ENCODE measurements at places on chromosomes 12 and 14.
A peak's percentile ranks its signal among the peaks of the same experiment; 100 is the strongest.

GRCh38 chr12:68591734-68592418 is 18.8 kb upstream of the RAP1B start:
- no peak for DNase-seq

- DNase-seq = no peak
Measured at GRCh38 chr14:106021832-106022231, 495.4 kb downstream of the TMEM121 start.

GRCh38 chr12:11446372-11446771 is 51.0 kb upstream of the PRB2 start:
- DNase-seq = peak; percentile 2

DNA sequence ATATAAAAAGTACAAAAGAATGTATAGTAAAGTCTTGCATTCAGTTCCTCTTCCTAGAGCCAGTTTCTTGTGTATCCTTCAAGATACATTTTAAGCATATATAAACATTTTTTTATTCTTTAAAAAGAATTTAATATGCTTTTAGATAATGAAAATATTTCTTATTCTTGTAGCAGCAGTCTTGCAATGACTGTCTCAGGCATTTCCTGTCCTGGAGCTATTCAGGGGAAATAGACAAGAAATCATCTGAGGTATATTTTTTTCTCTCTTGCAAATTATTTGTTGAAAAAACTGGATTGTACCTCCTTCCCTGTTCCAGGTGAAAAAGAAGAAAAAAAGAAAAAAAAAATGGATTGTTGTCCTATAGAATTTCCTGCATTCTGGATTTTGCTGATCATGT is 17.0 kb upstream of the ERBB3 start:
- no peak for DNase-seq

GRCh38 chr14:59771577-59771976 is 99.0 kb downstream of the RTN1 start:
- DNase-seq = peak; percentile 70

DNA sequence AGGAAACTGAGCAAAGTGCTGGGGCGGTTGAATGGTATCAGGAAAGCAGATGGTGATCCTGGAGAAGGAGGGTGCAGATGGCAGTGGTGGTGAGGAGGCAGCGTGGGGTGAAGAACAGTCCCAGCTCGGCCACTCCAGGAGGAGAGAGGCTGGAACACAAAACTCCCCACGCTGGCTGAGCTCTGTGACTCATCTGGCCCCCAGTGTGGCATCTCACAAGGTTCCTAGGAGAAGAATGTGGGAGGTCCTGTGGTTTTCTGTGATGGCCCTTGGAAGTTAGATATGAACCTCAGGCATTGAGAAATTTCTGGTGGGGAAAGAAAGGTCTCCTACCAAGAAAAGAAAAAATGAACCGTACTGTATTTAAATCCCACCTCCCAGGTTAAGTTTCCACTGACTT is 8.0 kb upstream of the NRXN3 start:
- DNase-seq = peak; percentile 24

- DNase-seq = no peak
Measured at GRCh38 chr14:75101491-75101890, 25.4 kb downstream of the NEK9 start.

GRCh38 chr14:66197276-66197675 is 288.9 kb upstream of the CCDC196 start:
- no peak for DNase-seq

- DNase-seq = no peak
Measured at GRCh38 chr14:63288853-63289252, 29.9 kb downstream of the GPHB5 start.

- DNase-seq = no peak
Measured at GRCh38 chr12:53676656-53677015, 753 bp upstream of the ATP5MC2 start.

- DNase-seq = no peak
Measured at GRCh38 chr14:105427936-105428485, 8.4 kb downstream of the MTA1 start.

DNA sequence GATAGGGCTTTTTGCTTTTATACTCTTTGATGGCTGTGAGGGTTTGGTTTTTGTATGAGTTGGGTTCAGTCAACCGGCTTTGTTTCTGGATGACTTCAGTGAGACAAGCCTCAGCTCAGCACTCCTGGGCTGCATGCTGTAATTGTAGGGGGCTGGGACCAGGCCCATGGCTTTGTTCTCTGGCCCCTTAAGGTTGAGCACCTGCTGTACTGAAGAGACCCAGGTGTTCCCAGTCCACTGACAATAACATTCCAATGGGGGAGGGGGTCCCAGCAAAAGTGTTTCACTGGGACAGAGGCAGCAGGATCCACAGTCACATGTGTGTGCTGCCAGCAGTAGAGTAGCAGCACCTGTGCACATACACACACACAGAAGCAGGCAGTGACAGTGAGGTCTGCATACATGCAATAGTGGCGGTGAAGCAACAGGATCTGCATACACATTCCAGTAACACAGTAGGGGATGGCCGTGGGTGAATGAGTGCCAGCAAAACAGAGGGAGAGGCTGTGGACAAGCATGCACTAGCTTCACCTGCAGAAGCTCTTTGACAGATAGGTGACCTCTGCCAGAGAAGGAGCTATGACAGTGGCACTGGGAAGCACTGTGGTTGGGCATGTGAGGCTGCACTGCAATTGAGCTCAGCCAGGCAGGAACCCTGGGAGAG is 240.4 kb downstream of the ASCL1 start:
- DNase-seq = no peak

DNA sequence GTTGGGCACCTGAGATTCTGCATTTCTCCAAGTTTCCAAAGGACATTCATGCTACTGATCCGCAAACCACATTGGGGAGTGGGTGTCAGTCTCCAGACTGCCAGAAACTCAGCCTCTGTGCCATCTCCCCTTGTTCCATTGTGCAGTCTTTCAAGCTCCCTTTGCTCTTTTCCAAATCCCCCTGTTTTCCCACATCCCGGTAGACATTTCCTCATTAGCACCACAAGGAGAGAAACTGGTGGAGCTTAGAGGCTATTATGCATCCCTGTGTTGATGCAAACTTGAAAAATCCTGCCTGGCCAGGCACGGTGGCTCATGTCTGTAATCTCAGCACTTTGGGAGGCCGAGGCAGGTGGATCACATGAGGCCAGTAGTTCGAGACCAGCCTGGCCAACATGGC is 10.7 kb downstream of the CCDC63 start:
- no peak for DNase-seq

- DNase-seq = no peak
Measured at GRCh38 chr14:58643366-58643765, 5.6 kb downstream of the DACT1 start.

DNA sequence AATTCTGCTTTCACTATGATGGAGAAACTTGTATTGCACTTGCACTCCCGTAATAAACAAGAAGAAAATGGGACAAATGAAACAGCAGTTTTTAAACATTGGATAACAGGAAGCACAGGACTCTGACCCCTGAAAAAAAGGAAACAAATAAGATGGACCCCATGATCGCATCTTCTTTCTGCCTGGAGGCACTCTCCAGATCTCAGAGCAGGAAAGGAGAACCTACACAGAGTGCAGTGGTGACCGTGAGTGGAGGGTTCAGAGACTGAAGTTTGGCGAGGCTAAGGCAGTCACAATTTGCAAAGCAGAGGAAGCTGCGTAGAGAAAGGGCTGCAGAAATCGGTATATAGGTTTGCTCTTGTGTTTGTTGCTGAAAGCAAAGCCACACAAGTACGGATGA is 6.1 kb upstream of the FGF6 start:
- no peak for DNase-seq

- peak; percentile 9 for DNase-seq
Measured at GRCh38 chr14:44846232-44846824, 115.4 kb downstream of the KLHL28 start.

DNA sequence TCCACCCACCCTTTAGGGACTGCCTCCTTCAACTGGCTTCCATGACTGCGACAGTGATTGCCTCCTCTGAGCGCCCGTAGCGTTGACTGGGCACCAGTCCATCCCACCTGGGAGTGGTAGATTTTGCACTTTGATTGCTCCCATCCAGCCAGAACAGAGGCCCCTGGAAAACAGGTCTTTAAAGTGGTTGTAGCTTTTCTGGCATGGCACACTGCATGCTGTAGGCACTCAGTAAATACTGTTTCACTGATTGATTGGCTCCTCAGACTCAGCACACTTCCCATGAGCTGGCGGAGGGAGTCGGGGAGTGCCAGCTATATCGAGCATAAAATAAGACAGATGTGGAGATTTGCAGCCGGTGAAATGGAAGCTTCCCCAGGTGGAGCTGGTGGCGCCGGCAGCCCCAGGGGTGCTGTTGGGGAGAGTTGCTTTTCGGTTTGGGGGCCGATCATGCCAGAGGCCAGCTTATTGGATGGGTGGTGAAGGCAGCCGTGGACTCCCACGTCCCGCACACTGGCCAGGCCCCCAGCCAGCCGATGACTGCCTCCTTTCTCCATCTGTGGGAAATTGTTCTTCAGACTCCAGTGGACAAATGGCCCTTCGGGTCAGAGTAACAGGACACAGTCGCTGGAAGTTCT is 200.2 kb downstream of the TSPAN9 start:
- DNase-seq = no peak

GRCh38 chr12:71183018-71183417 is 25.2 kb upstream of the TSPAN8 start:
- peak; percentile 38 for DNase-seq

GRCh38 chr14:69671365-69672030 is 60.1 kb downstream of the SUSD6 start:
- no peak for DNase-seq

DNA sequence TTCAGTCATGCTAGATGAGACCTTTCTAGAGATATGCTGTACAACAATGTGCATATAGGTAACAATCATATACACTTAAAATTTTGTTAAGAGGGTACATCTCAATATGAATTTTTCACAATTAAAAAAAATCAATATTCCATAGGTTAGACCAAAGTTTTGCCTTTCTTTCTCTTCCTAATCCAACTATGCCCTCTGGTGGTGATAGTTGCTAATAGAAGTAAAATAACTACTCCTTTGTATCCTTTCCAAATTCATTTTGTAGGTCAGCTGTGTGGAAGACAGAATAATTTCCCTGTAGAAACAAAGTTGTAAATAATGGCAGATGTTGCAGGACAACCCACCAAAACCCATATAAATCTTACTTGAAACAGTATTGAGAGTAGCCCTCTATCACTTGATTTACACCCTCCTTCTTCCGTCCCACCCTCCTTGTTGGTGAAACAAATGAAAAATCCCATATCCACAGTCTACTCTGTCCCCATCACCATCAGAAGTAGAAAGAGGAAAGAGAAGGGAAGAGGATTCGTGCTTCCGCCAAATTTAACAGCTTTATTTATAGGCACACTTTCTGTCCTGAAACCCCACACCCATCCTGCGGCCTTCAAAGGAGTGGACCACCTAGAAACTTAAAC is 34.2 kb upstream of the KICS2 start:
- peak; percentile 50 for DNase-seq

DNA sequence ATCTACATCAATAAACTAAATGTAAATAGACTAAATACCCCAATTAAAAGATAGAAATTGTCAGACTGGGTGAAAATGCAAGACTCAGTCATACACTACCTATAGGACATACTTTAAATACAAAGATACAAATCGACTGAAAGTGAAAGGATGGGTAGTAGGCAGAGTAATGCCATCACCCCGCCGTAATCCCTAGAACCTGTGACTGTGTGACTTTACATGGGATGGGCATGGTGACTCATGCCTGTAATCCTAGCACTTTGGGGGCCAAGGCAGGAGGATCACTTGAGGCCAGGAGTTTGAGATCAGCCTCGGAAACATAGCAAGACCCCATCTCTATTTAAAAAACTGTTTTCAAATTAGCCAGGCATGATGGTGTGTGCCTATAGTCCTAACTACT is 2.6 kb upstream of the EVL start:
- no peak for DNase-seq

DNA sequence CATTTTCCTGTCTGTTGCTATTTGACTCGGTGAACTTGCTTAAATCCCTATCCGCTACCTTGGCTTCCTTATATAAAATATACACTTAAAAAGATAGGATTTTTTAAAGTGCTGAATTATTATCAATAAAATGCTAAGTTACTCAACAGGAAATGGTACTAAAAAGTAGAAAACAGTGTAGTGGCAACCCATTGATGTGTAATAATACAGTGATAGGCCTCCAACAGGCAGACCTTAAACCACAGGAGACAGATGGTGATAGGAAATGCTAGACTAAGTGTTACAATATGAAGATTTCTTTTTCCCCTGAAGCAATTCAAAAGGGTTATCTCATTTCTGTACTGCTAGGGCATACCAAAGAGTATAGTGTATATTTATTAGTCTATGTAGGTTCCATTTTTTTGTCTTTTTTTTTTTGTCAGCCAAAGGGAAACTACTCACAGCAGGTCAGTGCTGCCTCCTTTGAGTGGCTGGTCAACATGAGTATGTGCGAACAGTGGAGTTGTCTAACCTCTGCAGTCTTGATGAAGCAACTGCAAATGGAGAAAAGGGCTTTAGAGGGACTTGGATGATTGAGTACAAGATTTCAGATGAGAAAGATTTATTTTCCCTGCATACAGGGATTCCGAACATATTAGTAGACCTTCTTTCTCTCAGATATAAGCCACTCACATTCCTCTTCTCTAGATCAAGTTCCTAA is 183.8 kb downstream of the ACSS3 start:
- DNase-seq = no peak

- peak; percentile 43 for DNase-seq
Measured at GRCh38 chr12:108832730-108833354, 24.5 kb downstream of the SSH1 start.

DNA sequence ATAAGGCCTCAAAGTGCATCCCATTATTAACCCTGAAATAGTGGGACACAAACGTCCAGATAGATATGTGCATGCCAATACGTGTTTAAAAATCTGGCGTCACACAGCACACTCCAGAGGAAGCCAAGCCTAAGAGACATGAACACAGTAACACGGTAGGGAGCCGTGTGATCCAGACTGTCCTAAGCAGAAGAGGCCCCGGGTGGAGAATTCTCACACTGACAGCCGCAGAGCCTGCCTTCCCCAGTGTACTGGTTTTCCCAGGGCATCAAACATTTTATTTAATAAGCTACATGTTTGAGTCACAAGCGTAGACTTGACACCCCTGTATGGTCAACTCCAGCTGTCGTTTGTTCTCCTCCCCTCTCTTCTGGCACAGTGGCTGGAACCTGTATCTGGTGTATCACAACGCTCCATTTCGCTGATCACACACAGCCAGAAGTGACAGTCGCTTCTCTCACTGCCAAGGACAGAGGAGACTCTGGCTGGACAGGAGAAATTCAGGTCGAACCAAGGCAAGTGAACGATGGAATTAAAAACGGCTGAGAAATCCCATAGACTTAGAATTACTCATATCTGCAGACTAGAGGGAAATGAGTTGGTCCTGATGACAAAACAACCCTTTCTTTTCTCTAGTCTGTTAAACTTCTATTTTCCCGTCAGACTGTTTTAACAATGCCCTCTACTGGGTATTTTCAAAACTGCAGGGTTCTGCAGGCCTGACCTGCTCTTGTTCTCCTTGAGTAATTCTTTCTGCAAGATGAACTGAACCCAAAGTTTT is 359.9 kb downstream of the RGS6 start:
- peak; percentile 73 for DNase-seq

GRCh38 chr14:34913619-34914018 is 38.5 kb upstream of the BAZ1A start:
- DNase-seq = no peak

Measured in HT1080 (cell line).